Osteocyte (in vitro differentiated cells): ENCODE measurements at places on chromosomes 16 and 17.
A peak's percentile ranks its signal among the peaks of the same experiment; 100 is the strongest.

DNA sequence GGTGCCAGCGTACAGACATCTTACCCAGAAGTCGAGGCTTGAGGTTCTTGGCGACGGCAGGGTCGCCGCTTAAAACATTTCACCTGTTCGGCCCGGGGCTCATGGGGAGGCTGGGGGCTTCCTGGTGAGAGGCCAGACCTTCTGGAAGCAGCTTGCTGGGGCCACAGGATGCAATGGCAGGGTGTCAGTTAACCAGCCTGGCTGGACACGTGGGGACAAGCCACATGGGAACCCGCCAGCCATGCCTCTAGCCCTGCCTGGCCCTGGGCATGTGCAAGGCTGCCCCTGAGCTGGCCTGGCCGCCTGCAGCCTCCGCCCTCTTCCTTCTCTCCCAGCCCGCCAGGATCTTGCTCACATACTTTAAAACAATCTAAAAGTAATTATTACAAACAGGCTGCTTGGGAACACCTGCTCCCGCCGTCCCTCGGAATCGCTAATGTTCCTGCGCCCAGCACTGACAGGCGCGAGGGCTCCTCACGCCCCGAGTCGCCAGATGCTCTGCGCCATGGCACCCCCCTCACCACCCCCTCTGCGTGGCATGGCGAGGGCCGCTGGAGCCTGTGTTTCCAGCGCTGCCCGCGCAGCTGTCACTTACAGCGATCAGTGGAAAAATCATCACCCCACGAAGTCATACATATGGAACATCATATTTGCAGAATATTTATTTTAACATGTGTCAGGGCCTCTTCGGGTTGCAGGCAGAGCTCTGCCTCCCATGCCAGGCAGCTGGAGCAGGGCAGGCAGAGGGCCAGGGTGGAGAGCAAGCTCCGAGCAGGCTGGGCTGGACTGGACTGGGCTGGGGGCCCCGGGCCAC, 188.7 kb upstream of the GSE1 start:
- DNase-seq, result no peak
- no peak overlapping the region for H3K27ac ChIP-seq
- H3K4me3 ChIP-seq, result no peak overlapping the region

- no peak overlapping the region for H3K4me3 ChIP-seq
- peaks cover 3% of the 10 kb centered on the region for H3K4me1 ChIP-seq
- no peaks in the 10 kb centered on the region for H3K36me3 ChIP-seq
- no peak overlapping the region for H3K27ac ChIP-seq
Observed at GRCh38 chr16:61432421-61432820, 603.8 kb downstream of the CDH8 start.

DNA sequence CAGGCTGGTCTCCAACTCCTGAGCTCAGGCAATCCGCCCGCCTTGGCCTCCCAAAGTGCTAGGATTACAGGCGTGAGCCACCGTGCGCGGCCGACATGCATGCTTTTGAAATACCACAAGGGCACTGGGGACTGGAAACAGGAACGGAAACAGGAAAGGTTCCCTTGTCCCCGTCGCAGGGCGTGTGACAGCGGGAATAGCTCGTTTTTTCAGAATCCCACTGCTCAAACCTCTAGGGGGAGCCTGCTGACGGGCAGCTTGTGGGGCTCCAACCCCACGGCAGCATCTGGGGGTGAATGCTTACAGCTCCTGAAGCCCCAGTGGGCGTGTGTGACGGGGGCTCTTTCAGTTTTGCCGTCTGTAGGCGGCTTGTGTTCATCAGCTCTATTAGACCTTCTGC, 18.8 kb upstream of the ASGR2 start:
- H3K27me3 ChIP-seq, result peaks cover 51% of the 10 kb centered on the region
- peaks cover 12% of the 10 kb centered on the region for H3K4me1 ChIP-seq
- H3K27ac ChIP-seq, result no peak overlapping the region
- no peak for DNase-seq
- H3K36me3 ChIP-seq, result no peaks in the 10 kb centered on the region

GRCh38 chr17:78121801-78122215, 6.7 kb downstream of the TMC6 start:
- no peak for DNase-seq
- peaks cover 7% of the 10 kb centered on the region for H3K4me1 ChIP-seq
- H3K27ac ChIP-seq, result no peak overlapping the region
- no peak overlapping the region for H3K4me3 ChIP-seq
- peaks cover 6% of the 10 kb centered on the region for H3K36me3 ChIP-seq

- H3K36me3 ChIP-seq, result peaks cover 11% of the 10 kb centered on the region
- no peaks in the 10 kb centered on the region for H3K27me3 ChIP-seq
- H3K27ac ChIP-seq, result peak overlapping the region; percentile 88
- H3K4me1 ChIP-seq, result peaks cover 32% of the 10 kb centered on the region
Observed at GRCh38 chr17:72406498-72406897, 285.7 kb downstream of the SOX9 start.

- no peaks in the 10 kb centered on the region for H3K36me3 ChIP-seq
- H3K4me3 ChIP-seq, result no peak overlapping the region
- no peak overlapping the region for H3K27ac ChIP-seq
- H3K4me1 ChIP-seq, result no peaks in the 10 kb centered on the region
- H3K27me3 ChIP-seq, result peaks cover 10% of the 10 kb centered on the region
Observed at GRCh38 chr17:78472035-78472905, 93.8 kb downstream of the PGS1 start.

- DNase-seq, result no peak
- no peaks in the 10 kb centered on the region for H3K36me3 ChIP-seq
- no peaks in the 10 kb centered on the region for H3K27me3 ChIP-seq
- H3K4me1 ChIP-seq, result peaks cover 11% of the 10 kb centered on the region
Observed at GRCh38 chr17:5508810-5509209, 22.4 kb downstream of the MIS12 start.

DNA sequence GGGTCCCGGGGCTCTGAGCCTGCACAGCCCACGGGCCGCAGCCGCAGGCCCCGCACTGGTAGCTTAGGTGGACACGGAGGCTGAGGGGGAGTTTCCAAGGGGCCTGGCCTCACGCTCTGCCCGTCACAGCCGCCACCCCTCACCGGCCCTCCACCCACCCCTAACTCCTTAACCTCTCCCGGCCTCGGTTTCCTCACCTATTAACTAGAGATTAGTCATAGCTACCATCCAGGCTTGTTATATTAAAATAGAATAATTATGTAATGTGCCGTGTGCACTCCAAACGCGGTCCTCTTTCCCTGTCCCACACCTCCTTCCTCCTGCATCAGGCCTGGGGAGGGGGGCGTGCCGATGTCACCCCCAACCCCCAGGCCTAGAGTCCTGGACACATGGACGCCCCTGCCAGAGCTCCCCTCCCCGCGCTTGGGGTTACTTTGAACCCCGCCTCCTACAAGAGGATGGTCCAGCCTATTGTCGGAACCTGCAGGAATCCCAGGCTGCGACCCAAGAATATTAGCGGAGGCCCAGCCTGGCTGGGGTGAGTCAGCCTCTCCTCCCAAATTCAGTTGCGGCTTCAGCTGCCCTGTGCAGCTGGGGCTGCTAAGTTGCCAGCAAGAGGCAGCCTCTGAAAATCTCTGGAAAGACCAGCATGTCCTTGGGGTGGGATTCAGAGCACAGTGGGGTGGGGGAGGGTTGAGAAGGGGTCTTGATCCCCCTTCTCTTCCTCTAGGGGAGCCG, 17.3 kb downstream of the SOCS3 start:
- H3K4me3 ChIP-seq, result no peak overlapping the region
- H3K36me3 ChIP-seq, result no peaks in the 10 kb centered on the region
- H3K27me3 ChIP-seq, result no peaks in the 10 kb centered on the region

GRCh38 chr16:70808371-70808770, 7.4 kb upstream of the VAC14 start:
- peaks cover 7% of the 10 kb centered on the region for H3K27me3 ChIP-seq
- no peak for DNase-seq
- peaks cover 3% of the 10 kb centered on the region for H3K4me1 ChIP-seq
- H3K4me3 ChIP-seq, result no peak overlapping the region
- no peak overlapping the region for H3K27ac ChIP-seq

DNA sequence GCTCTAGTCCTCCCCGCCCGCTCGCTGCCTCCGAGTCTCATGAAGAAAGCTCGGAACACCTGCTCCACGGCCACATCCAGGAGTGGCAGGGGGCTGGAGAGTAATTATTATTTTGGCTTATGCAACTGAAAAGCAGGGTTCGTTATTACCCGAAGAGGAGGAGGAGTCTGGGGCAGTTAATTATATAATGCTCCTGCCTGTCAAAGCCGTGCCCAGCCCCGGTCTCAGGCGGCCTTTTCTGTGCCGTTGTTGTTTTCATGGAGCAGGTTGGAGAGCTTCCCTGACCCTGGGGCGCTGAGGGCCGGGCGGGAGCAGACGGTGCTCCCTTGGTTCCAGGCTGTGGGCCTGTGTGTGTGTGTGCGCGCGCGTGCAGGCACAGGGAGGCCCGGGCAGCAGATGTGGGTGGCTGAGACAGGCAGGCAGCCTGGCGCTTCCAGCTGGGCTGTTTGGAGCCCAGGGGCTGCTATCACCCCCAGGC, 2.4 kb downstream of the JPH3 start:
- H3K4me1 ChIP-seq, result peaks cover 17% of the 10 kb centered on the region
- no peak overlapping the region for H3K4me3 ChIP-seq
